ENCODE measurements at places on chromosomes 11 and 22.

DNA sequence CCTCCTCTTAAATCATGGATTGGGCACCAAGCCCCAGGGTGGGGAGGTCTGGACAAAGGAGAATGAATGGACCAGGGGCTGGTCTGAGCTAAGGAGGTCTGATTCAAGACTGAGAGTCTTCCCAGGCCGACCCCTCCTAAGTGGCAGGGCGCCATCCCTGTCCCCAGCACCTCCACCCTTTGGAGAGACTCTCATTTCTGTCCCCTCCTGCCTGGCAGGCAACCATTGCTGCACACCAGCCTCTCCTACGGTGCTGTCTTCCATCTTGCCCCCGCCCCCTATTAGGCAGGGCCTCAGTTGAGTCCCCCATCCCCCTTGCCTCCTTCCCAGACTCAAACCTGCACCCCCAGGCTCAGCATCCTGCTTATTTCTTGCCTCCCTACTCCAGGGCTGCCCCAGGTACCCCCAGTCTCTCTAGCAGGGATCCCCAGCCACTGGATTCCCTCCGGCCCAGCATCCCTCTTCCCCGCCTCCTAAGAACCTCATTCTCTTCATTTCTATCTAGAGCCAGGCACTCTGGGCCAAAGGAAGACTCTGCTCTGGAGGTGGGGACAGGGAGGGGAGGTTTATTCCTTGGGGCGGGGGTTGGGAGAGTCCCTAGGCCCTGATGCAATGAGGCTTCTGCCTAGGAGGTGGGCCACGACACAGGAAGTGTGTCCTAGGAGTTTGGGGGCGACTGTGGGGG, 1.7 kb upstream of the RCOR2 start:
- DNase-seq: no peak

DNA sequence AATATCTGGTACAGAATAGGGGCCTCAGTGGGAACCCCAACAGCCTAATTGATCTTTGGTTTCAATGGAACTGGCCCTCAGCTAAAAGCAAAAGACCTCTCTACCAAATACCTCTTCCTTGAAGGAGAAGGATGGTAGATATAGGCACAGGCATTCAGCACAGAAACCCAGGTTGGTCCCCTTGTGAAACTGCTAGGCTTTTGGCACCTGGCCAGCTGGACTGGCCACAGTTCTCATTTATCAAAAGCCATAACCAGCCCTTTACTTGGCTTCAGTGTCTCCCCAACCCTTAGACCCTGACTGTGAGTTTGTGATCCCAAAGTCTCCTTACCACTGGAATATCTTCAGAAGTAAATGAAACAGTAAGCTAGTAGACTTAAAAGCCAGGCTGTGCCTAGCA, 152.9 kb downstream of the TENM4 start:
- no peak for DNase-seq

- DNase-seq: no peak
These were observed 29.3 kb downstream of the ZBTB16 start for GRCh38 chr11:114088836-114089235.

GRCh38 chr22:44365832-44366231, 53.1 kb upstream of the SHISAL1 start:
- DNase-seq: no peak

GRCh38 chr11:15640318-15640717, 525.6 kb downstream of the INSC start:
- DNase-seq: no peak

DNA sequence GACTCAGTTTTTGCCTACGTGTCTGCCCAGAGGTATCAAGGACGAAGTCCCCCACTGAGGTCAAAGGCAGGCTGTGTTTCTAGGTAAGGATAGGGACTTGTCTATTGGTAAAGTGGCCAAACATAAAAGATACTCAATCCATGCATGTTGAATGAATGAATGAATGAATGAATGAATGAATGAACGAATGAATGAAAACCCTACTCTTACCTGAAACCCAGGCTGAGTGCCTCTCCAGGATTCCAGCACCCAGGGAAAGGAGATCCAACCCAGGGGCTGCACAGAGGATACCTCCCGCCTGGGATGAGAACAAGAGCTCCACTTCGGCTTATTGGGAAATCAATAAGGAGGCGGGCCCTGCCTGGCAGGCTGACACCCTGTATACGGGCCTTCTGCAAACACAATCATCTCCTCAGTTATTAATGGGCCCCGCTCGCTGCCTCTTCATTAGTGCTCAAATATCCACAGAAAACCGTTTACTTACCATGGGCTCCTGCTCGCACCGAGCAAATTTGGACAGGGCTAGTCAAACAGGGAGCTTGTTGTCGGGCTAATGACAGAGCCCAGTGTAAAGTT, 177.4 kb downstream of the BUD13 start:
- DNase-seq: no peak

GRCh38 chr11:1762537-1763302, 1.0 kb downstream of the CTSD start:
- DNase-seq: no peak

DNA sequence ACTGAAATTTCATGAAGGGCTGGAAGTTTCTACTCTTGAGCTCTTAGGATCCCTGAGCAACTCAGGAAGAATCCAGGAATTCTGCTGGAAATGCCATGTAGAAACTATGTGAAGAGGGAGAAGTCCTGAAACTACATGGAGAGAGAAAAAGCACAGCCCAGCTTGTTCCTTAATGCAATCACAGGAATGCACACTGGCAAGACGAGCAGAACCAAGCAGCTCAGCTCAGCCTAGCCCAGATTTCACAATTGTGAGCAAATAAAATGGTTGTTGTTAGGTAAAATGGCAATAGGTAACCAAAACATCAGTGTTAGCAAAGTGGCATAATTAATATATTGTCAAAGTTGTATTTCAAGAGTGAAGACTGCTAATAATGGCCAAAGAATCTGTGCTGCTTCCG, 28.1 kb downstream of the ZNF214 start:
- DNase-seq: no peak

- DNase-seq: no peak
These were observed 72.8 kb downstream of the SCUBE1 start for GRCh38 chr22:43270314-43270908.

GRCh38 chr11:127627629-127628457, 627.3 kb upstream of the KIRREL3 start:
- DNase-seq: no peak

GRCh38 chr11:77003963-77004362, 30.2 kb upstream of the B3GNT6 start:
- no peak for DNase-seq

DNA sequence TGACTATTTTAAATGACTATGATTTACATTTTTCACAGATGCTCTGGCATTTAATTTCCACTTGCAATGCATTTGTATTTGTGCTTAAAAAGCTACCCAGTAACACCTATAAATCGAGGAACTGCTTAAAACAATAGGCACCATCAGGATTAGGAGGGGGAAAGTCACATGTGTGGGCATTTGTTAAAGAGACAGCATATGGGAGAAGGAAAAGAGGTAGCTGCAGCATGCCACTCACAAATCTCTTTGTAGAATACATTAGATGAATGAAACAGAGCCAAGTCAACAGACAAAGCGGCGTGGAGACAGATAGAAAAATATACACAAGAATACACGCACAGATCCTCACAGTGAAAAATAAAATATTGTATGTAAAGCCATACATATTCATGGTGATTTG, 228.0 kb downstream of the CADM1 start:
- DNase-seq: no peak

DNA sequence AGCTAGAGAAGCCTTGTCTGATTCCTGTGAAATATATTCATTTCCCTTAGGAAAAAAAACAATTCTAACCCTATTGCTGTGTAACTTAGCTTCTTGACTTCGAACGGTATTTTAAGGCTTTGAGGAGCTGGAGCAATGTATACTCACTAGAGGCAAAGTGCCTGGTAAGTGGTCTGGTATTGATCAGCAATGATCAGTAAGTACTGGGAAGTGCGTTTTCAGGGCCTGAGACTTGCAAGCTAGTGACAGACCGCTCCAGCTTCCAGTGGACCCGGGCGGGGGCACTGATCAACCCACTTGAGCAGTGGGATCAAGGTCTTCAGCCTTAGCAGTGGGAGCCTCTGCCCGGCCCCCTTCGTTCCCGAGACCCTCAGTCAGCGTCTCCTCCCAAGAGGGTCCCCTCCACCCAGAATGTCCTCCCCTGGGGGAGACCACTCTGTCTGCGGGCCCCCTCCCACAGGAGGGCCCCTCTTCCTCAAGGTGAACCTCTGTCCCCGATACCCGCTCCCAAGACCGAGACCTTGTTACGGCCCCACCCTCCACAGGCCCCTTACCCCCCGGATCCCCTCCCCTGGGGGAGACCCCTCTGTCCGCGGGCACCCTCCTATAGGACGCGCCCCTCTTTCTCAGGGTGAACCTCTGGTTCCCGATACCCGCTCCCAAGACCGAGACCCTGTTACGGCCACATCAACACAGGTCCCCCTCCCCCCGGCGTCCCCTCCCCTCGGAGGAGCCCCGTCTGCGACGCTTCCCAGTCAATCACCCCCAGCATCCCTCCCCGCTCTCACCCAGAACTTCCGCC, 452 bp upstream of the ATXN10 start:
- DNase-seq: no peak

Data from stimulated activated CD8-positive, alpha-beta memory T cell treated with anti-CD3 and anti-CD28 coated beads, Interleukin-7, amount 100 ng/mL, for 24 hours (primary cell).